ENCODE measurements at places on chromosomes 2 and 18.
A peak's percentile ranks its signal among the peaks of the same experiment; 100 is the strongest.

GRCh38 chr2:224580248-224580647 is 4.9 kb downstream of the CUL3 start:
- no peak for DNase-seq

DNA sequence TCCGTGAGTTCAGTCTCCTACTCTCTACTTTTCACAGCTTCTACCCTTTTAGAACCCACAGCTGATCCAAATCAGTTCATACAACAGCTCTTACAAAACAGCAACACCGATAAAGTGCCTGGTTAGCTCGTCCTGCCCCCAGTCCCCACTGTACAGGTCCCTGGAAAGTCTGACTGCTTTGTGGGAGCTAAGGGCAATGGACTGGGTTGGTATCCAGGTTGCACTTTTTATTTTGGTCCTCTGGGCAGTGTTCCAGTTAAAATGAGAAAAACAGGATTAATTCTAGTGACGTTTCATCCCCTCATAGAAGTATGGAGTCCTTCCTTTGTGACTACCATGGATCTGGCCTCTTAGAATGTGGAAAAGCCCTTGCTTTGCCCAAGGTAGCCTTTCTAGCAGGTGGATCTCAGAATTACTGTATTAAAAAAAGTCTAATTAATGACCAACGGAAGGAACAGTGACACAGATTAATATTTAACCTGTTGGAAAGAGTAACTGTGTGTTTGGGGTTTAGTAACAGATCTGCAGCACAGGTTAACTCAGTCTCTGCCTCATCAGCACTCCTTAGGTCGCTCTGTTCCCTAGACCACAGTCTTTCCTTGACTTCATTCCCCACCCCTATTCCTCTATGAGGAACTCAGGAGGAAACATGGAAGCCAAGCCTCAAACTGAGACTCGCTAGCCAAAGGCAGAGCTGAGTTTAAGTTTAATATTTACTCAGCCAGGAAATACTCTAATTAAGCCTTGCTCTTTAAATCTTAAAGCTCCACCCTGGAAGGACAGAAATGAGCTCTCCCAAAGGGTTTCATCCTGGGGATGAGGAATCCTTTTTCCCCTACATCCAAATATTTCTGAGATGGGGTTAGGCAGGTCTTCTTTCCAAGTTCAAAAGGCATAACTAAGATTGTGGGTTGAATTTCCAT is 52.8 kb upstream of the ITGA6 start:
- DNase-seq: no peak

- no peak for DNase-seq
Observed at GRCh38 chr2:16630463-16630862, 35.2 kb downstream of the CYRIA start.

GRCh38 chr18:48136051-48136826 is 205.8 kb upstream of the SMAD2 start:
- no peak for DNase-seq

GRCh38 chr2:234444893-234445292 is 52.0 kb downstream of the ARL4C start:
- peak; percentile 64 for DNase-seq

DNA sequence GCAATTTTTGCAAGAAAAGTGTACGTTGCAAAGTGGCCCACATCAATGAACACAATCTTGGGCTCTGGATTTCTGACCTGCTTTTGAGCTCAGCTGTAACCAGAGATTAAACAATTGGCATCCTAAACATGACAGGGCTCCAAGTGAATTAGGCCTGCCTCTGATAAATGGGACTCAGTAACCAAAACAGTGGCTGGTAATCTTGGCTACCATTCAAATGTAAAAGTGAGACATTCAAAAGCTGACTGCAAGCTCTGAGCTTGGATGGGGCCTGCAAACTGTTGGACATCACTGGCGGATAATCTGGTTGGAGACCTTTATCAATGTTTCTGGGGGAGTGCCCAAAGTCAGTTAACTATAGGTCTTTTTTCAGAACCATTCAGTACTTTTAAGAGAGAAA is 160.7 kb downstream of the RAB3GAP1 start:
- DNase-seq: no peak

GRCh38 chr18:51911584-51911983 is 428.4 kb upstream of the DCC start:
- DNase-seq: no peak

DNA sequence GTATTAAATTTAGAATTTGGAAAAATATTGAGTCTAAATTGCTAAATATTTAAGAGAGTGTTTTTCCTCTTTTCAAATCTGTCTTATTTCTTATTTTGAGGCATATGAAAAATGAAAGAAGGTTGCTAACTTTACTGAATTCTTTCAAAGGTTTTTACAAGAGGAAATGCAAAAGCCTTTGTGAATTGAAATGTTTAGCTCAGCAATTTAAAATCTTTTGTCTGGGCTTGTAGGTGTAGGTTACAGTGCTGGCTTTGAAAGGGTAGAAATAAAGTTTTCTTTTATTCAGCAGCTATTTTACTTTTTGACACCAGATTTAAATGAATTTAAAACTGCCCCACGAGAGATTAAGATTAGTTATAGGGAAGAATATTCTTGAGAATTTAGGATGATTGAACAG is 192.0 kb downstream of the CDH7 start:
- no peak for DNase-seq

DNA sequence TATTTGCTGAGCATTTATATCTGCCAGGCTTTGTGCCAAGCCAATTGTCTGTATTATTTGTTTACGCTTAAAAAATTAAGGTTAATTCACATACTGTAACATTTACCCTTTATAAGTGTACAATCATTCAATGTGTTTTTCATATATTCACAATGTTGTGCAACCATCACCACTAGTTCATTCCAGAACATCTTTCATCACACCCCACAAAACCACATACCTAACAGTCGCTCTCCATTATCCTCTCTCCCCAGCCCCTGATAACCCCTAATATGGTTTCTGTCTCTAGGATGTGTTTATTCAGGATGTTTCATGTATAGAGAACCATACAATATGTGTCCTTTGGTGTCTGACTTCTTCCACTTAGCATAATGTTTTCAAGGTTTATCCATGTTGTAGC is 234.1 kb downstream of the INSIG2 start:
- DNase-seq: no peak

- DNase-seq: no peak
Observed at GRCh38 chr18:73639788-73640187, 507.8 kb downstream of the FBXO15 start.

GRCh38 chr18:43578706-43579105 is 301.4 kb upstream of the SYT4 start:
- no peak for DNase-seq

- no peak for DNase-seq
Observed at GRCh38 chr2:43020990-43021669, 205.3 kb downstream of the ZFP36L2 start.

- no peak for DNase-seq
Observed at GRCh38 chr2:3758906-3759305, 55.5 kb downstream of the DCDC2C start.

- DNase-seq: no peak
Observed at GRCh38 chr2:235291461-235291860, 202.4 kb upstream of the AGAP1 start.

- no peak for DNase-seq
Observed at GRCh38 chr2:148982282-148982681, 56.2 kb upstream of the LYPD6B start.

DNA sequence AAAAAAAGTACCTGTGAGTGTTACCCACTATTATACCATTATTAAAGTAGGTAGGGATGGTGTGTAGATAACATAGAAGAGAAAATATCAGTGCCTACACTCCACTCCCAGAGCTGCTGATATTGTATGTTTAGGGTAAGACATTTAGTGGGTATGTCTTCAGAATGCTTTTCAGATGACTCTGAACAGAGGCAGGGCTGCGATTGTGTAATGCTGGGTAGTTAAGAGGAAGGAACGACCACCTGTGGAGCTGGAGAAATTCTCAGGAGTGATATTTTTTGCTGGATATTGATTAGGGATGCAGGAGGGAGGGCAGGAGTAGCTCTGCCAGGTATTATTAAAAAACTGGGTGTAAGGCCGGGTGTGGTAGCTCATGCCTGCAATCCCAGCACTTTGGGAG is 2.8 kb downstream of the CNOT11 start:
- no peak for DNase-seq
